ENCODE measurements at places on chromosomes 12 and 14.

- DNase-seq, result no peak
Observed at GRCh38 chr12:55715169-55715764, 579 bp upstream of the BLOC1S1 start.

GRCh38 chr14:103326078-103326477 lies 8.0 kb upstream of the EIF5 start:
- no peak for DNase-seq

GRCh38 chr12:85688837-85689236 lies 147.4 kb downstream of the RASSF9 start:
- no peak for DNase-seq

DNA sequence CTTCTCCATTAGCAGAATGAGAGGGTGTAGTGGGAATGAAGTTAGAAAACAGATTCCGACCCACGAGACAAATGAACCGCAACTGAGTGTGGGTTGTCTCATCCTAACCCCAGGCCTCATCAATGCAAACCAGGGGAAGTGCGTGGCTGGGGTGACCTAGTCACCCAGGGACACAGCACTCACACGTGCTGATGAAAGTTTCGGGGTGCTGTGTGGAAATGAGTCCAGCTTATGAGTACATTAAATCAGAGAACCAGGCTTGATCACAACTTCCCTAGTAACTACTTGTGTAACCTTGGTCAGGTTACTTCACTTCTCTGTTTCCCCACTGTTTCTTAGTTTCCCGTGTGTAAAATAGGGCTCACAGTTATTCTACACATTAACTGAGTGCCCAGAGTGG lies 95.4 kb upstream of the CDKN3 start:
- no peak for DNase-seq

DNA sequence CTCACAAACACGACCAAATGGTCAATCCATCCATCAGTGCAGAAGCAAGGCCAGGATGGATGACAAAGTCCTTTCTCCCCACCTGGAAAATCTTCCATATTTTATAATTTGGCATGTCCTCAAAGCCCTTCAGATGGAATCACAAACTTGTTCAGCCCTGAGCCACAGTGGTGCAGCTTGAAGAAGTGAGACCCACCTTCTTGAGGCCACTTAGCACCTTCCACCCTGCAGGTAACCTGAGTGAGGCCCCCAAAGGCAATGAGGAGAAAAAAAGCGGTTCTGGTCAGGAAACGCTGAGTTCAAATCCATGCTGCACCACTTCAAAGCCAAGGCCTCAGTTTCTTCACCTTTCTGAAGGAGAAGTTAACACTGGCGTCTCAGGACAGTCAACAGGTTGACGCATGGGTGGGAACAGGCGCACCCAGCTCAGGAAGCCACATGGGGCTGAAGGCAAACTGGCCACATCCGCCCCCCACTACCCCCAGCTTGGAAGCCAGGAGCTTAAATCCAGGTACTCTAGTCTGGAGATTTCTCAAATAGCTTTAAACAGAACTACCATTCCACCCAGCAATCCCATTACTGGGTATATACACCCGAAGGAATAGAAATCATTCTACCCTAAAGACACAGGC lies 320.4 kb downstream of the BCL11B start:
- DNase-seq, result no peak

DNA sequence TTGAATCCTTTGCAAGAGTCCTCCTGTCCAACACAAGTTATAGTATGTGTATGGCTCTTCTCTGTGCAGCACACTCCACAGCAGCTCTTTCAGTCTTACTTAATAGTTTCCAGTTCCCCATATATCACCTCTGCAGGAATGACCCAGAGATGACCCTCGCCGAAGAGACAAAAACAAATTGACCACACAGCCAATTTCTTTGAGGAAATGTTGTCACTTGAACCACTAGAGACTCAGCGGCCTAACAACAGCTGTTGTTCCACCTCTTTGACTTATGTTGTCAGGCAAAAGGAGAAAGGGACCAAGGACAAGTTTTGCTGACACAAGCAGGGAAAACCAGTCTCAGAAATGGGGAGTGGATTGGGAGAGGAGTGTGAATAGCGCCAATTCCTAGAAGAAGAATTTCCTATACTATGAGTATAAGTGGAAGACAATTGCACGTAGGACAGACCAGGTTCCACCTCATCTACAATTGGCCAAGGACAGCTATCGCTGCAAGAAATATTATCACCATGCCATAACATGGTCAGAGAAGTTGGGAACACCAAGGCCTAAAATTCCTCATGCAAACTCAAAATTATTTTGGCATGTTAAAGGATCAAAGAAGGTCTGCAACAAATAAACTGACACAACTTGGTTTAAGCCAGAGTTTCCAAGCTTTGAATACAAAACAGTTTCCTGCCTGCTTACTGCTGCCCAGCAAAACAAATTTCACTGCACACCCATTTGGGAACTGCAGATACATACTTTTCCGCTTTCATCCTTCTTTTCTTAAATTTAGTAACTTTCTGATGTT lies 41.7 kb upstream of the ITPR2 start:
- DNase-seq, result no peak

- peak; percentile 19 for DNase-seq
Observed at GRCh38 chr12:49121047-49121696, 10.0 kb downstream of the TUBA1B start.

GRCh38 chr12:79482323-79482722 lies 208.4 kb downstream of the PAWR start:
- no peak for DNase-seq

DNA sequence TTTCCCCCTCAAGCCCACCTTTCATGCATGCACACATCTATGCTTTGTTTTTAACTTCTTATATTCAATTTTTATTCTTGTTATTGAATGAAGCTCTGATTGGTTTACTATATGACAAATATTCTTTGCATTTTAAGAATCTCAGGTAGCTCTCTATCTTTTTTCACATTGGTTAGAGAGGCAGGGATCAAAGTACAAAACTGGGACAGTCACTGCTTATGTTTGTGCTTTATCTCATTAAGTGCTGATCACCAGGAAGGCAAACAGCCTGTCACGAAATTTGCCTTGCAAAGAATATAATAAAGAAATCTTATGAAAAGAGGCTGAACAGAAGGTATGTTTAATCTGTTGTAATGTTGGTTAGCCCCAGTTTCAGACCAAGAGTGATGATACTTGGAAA lies 29.7 kb upstream of the INSM2 start:
- no peak for DNase-seq

DNA sequence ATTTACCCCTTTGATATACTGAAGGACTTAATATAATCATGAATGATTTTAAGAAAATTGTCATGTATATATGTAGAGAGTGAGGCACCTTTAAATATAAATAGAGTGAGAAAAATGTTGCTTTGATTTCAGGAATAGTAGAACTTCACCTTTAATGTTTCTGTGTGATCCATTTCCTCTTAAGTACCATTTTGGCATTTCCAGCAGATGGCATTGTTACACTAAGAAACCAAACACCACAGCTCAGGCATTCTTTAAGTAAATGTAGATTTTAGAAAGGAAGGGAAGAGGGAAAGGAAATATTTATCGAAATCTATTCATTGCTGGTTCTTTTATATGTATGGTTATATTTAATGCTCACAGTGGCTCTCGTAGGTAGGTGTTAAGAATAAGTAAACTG lies 556.7 kb upstream of the FBXO33 start:
- DNase-seq, result no peak

- no peak for DNase-seq
Observed at GRCh38 chr14:22752422-22752821, 14.1 kb upstream of the OXA1L start.

DNA sequence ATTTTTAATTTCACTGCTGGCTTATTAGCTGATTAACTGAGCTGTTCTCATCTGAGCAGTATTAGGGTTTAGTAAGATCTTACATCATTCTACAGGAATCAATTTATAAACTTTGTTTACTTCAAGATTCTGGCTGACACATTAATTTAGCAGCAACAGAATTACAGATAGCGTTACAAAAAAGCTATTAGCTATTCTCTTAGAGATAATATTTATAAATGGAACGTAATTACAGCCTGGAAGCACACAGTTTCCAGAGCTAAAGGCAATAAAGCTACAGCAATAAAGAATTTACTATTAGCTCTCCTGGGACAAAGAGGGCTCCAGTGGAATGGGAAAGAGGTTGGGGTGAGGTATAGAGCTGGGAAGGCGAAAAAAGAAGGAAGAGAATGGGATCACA lies 34.7 kb downstream of the PDE6H start:
- no peak for DNase-seq

- DNase-seq, result no peak
Observed at GRCh38 chr14:90848944-90849731, 32.9 kb upstream of the TTC7B start.

- no peak for DNase-seq
Observed at GRCh38 chr14:35340616-35341453, 48.7 kb downstream of the PSMA6 start.

- DNase-seq, result no peak
Observed at GRCh38 chr14:74667758-74668157, 45.1 kb downstream of the AREL1 start.

DNA sequence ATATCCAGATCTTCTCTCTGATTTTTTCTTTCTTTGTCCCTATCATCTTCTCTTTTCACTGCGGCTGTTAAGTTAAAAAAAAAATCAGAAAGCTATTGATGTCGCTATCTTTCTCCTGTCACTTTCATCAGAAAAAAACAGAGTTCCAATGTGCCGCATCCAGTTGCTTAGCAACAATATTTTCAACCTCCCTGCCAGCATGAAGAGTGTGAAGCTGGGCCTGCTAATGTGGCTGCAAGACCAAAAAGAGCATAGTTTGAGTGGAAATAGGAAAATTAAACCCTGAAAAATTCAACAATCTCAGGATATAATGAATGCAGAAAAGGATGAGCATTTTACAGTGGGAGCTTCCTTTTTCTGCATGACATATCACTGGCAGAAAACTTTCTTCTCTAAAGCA lies 1025.4 kb upstream of the LRFN5 start:
- DNase-seq, result no peak

GRCh38 chr12:47818467-47819137 lies 1.1 kb downstream of the HDAC7 start:
- no peak for DNase-seq

GRCh38 chr14:90642244-90642717 lies 173.9 kb downstream of the TTC7B start:
- DNase-seq, result no peak

DNA sequence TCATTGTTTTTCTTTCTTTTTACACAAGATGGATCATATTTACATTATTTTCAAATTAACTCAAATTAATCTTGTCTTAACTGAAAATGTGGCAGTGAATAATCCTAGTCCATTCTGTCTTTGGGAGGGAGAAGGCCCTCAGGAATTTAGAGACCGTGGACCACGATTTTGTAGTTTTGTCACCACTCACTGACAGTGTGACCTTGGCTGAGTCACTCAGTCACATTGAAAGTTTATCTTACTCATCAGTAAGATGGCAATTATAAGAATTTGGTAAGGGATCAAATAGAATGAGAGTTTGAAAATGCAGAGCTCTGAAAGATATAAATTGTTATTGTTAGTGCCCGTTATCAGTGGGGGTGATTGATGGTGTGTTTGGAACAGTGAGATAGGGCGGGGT lies 16.4 kb downstream of the FOXJ2 start:
- DNase-seq, result no peak

DNA sequence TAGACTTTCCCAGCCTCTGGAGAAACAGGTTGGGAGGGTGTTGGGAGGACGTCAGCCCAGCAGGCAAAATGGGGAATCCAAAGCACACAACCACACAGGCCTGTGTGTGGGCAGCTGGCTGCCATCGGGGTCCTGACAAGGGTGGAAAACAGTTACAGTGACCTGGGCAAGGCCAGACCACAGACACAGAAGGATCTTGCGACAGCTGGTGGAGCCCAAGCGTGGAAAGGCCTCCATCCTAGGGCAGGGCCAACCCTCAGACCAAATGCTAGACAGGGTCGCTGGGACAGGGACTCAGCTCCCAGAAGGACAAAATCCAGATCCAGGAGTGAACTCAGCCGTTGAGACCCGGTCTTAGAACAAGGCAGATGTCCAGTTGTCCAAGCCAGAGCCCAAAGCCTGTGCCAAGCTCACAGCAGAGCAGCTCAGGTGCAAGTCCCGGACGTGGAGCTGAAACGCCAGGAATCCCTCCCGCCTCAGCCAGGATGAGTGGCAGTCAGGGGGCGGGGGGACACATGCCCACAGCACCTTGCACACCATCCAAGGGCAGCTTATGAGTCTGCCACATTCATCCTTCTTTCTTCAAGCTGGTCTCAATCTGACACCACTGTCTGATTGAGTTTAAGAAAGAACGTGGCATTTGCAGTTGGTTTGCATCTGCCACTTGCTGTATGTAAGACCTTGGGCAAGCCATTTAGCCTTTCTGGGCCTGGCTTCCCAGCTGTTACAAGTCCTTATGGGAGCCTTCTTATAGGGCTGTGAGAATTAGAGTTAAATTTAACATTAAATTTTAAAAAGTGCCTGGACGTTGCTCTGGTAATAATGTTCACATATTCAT lies 37.6 kb downstream of the DEGS2 start:
- no peak for DNase-seq

DNA sequence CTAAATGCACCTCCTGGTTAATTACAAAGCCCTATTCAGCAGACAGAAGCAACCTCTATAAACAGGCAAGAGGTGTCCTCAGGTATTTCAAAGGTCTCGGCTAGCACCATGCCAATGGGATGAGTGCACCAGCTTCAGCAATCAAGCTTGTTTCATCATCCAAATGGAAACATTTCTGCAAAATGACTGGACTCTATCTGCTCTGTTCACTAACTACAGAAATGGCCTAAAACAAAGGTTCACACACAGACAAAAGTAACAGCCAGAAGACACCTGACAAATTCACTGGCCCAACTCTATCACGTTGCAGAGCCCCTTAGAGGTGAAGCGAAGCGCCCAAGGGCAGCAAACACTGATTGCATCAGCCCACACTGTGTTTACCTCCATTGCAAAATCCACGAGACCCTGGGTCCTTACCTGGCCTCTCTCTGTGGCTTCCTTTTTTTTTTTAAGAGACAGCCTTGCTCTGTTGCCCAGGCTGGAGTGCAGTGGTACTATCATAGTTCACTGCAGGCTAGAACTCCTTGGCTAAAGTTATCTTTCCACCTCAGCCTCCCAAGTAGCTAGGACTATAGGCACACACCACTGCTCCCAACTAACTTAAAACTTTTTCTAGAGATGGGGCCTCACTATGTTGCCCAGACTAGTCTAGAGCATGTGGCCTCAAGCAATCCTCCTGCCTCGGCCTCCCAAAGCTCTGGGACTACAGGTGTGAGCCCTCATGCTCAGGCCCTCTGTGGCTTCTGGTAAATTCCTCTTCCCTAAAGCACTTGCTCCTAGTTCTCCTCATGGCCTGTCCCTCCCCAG lies 8.5 kb upstream of the SYNE3 start:
- DNase-seq, result no peak
